ENCODE measurements at places on chromosomes 1 and 21.

DNA sequence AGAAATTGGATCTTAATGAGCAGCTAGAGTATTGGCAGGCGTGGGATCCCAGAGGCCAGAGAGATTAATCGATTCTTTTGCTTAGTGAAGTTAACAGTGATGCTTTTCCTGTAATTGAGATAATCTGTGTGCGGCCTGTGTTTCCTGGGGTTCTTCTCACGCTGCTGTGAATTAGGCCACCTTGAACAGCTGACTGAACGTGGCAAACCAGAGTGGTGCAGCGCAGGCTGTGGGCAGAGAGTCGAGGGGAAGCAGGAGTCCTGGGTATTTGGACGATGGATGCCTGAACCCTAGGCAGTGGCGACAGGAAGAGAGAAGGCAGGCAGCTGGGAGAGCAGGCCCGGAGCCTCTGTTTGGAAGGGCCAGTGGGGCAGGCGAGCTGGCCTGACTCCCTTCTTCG, 51.7 kb downstream of the RYR2 start:
- no peak for DNase-seq

DNA sequence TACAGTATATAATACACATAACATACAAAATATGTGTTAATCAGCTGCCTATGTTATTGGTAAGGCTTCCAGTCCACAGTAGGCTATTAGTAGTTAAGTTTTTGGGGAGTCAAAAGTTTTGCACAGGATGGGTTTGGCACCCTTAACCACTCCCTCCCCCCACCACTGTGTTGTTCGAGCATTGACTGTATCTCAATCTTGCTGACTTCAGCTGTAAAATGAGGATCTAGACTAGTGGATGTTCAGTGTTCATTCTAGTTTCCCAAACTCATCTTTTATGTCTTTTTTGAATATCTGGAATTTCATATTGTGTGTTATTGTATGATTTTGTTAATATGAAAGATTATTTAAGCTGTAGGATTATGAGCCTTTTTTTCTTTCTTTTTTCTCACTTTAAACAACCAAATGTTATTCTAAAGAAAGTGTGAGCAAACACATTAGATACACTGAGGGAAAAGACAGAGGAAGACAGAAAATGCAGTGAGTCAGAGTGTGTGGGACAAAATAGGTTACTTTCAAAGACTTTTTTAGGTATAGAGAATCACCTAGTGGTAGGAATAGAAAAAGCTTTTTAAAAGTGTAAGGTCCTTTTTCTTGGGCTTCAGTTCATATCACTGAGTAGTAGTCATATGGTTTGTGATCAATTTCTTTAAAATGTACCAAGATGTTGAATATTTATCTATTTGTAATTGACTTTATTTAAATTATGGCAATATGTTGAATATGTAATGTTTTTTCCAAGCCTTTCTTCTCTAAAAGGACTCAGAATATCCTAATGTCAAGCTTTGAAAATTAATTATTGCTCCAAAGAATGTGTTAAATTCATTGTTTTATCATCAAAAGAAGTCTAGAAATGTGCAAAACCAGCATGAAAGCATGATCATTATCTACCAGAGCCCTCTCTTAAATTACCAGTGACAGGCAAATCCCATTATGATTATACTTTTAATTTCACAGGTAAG, 17.9 kb upstream of the CENPF start:
- DNase-seq: no peak

- DNase-seq: no peak
Measured at GRCh38 chr21:38477226-38477625, 21.1 kb downstream of the ERG start.

DNA sequence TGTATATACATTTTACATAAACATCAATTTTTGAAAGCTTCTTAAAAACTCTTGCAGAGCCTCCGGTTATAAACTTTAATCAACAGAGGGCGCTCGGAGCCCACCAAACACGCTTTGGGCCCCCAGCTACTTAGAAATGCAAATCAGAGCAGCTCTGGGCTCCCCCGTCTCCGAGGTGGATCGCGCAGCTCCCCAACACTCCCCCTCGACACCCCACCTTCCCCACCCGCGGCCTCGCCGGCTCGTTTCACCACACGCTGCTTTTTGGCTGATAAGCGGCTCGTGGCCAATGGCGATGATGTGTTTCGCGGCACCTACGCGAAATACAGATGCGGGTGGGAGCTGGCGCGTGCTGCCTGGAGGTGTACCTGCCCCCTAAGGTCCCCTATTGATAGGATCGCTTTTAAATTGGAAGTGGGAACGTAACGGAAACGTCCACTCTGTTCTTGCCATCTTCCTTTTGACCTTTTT, 1.7 kb upstream of the KIF26B start:
- DNase-seq: no peak

- DNase-seq: no peak
Measured at GRCh38 chr1:228842094-228842775, 107.0 kb downstream of the RHOU start.

GRCh38 chr1:165637427-165637826, 6.4 kb downstream of the MGST3 start:
- no peak for DNase-seq

DNA sequence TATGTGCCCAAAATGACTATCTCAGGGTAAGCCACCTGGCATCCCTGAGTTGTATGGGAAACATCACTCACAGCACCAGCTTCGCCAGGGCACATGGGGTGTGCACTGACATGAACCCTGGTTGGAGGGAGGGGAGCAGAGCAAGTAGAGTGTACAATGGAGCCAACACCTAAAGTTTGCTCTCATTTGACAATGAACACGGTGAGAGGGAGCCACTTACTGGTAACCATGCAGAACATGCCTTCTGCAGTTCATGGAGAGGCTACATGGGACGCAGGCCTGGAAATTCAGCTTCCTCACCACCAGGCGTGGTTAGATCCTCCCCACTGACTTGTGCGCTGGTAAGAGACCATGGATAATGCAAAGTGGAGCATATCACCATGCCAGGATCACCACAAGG, 10.0 kb upstream of the CPLANE2 start:
- no peak for DNase-seq

DNA sequence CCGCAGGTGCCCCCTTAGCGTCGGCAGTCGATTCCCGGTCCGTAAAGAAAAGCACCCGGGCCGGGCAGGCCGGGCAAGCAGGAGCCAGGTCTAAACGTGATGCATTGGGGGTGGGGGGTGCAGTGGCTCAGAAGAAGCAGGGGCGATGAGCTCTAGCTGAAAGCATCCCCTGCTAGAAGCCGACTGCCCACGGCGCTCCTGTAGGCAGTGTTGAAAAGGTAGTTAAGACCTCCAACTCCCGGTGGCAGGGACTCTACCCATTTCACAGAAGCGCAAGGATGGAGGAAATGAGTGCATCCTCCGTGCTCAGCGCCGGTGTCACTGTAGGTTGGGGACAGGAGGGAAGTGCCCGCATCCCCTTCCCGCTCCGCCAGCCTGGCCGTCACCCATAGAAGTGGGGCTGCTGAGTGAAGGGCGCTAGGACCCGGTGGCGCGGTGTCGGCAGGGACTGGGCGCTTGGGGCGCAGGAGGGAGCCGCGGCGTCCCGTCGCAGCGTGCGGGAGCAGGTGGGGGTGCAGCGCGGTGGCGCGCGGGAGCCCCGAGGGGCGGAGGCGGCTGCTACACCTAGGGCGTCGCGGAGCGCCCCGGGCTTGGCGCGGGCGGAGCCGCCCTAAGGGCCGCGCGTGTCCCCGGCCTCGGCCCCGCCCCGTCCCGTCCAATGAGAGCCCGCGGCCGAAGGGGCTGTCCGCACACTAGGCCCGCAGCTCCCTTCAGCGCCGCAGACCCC, at the start of gene WNT2B:
Gene WNT2B, plus strand, starts transcription at position 688 of the 727 bp plus-strand sequence. CDS start 298 bp downstream, outside the sequence.
- no peak for DNase-seq

- no peak for DNase-seq
Measured at GRCh38 chr1:54614563-54614962, 8.8 kb downstream of the FAM151A start.

DNA sequence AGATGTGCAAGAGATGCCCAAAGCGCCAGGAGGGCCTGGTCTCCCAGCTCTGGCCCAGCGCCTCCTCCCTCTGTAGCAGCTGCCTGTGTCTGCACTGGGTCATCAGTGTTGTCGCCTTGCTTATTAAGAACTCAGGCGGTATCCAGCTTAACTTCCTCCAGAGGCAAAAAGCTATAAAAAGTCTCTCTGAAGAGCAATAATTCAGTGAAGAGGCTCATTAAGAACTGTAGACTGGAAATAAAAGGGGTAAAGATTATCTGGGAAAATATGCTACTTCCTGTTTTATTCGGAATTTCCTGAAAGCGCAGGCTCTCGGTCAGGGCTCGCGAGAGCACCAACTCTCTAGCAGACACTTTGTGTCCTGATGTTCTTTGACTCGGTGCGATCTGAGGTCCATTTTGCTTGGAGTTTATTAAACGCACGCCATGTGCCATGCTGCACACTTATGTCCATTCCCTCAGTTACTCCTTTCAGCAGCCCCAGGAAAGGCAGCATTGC, 70.4 kb downstream of the MRPS6 start:
- DNase-seq: no peak

- DNase-seq: peak; percentile 5
Measured at GRCh38 chr1:51877434-51878307, 856 bp downstream of the NRDC start.

DNA sequence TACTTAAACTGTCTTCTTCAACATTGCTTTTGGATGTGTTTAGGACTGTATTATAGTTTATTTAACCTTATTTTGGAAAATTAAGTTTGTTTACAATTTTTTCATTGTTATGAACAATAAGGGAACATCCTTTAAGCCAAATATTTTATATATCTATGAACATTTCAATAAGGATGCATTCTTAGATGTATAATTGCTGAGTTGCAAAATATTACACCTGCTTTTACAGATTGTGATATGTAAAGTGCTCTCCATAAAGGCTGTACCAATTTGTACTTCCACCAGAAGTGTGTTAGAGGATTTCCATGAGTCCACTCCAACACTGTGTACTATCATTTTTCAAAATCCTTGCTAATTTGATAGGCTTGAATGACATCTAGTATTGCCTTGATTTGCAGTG, 7.7 kb downstream of the IL23R start:
- DNase-seq: no peak

GRCh38 chr21:26850116-26850643, 5.0 kb upstream of the ADAMTS1 start:
- DNase-seq: no peak

- DNase-seq: no peak
Measured at GRCh38 chr1:183206538-183207122, 20.6 kb downstream of the LAMC2 start.

- DNase-seq: no peak
Measured at GRCh38 chr1:155160128-155160527, 13.0 kb downstream of the KRTCAP2 start.

DNA sequence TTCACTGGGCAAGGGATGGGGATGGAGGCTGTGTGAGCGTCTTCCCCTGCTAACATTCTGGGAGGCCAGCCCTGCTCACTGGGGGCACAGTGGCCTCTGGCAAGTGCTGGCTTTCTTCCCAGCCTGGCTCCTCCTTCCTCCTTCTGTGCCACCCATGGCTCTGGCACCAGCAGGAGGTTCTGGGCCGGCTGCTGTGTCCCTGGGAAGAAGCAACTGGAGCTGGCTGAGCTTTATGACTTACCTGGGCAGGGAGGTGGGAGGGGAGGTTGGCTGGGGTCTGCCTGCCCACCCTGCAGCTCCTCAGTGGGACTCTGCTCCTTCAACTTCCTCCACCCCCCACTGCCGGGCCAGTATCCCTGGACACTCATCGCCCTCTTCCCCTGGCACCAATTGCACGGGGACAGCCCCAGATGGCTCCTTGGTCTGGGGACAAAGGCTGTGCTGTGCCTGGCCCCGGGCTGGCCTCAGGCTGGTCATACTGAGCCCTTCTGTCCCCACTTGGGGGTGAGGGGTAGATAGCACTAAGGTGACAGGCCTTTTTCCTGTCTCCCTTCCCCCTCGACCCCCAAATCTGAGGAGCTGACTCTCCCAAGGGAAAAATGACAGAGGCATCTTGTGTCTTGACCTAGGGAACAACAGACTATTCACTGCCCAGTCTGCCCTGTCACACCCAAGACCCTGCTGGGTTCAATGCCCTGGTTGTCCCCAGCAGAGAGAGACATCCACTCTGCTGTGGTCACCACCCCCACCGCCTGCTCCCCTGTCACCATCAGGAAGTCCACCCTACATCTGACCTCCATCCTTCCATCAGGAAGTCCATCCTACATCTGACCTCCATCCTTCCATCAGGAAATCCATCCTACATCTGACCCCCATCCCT, 14.4 kb downstream of the CDK18 start:
- DNase-seq: no peak

- no peak for DNase-seq
Measured at GRCh38 chr1:228445843-228446650, 29.4 kb upstream of the TRIM17 start.

All from stimulated activated CD8-positive, alpha-beta memory T cell treated with anti-CD3 and anti-CD28 coated beads, Interleukin-2, amount 100 ng/mL, for 48 hours (primary cell).